ENCODE measurements at places on chromosomes 1 and 21.

- DNase-seq, result no peak
Measured at GRCh38 chr1:221719278-221719597, 22.7 kb downstream of the DUSP10 start.

- DNase-seq, result no peak
Measured at GRCh38 chr21:43917515-43918384, 52.7 kb downstream of the AGPAT3 start.

DNA sequence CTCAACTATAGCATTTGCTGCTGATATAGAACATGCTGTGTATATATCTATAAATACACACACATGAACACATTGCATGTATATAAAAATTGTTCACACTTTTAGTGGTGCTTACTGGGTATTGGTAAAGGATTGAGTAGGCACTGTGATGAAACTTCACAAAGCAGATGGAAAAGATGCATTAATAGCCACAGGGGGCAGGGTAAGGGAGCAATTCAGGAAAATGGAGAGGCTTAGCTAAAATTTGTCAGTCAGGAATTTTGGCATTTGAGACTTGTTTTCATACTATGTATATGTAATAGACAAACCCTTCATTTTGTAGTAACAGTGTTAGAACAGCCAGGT is 633 bp upstream of the PPFIA4 start:
- DNase-seq, result no peak

DNA sequence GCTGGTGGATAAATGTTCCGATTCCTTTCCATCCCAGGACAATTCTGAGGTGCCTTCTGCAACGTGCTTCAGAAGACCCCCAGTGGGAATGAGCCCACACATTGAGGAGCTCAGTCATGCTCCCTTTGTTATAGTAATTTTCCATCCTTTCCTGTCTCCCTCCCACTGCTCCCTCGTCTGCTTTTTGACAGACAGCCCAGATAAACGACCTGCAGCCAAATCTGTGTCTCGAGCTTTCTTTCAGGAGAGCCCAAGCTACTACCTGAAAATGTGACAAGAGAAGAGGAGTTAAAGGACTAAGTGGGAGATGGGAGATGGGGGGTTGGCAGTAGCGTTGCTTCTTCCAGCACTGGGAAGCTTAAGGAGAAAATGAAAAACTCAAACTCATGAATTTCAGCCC is 65.9 kb upstream of the LRRN2 start:
- DNase-seq, result no peak

DNA sequence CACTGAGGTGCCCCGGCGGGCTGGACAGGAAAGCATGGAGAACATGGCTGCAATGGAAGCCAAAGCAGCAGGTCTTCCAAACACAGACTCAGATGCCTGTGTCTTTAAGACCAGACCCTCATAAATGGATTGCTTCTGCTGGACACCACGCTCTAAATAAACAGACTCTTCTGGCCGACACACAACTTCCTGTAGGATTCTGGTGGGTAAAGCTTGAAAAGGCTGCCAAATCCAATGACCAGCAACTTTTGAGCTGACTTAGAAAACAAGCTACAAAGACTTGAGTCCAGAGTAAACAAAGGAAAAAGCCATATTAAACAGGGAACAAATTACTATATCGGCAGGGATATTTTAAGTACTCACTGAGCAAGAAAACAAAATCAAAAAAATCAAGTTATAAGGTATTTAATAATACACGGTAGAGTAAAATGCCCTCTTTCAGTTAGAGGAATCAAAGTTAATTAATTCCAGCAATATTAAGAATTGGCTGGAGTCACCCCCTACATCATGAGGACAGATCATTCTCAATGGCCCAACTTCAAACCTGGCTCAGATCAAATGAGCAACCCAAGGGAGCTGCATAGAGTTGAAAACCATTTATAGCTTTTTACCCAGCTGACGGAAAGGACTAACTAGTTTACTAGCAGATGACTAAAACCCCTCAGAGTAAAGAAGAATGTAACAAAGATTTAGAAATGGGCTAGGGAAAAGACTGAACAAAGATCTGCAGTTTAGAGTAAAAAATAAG is 102.4 kb downstream of the TGFBR3 start:
- no peak for DNase-seq

- no peak for DNase-seq
Measured at GRCh38 chr1:185069202-185069772, 23.9 kb downstream of the RNF2 start.

DNA sequence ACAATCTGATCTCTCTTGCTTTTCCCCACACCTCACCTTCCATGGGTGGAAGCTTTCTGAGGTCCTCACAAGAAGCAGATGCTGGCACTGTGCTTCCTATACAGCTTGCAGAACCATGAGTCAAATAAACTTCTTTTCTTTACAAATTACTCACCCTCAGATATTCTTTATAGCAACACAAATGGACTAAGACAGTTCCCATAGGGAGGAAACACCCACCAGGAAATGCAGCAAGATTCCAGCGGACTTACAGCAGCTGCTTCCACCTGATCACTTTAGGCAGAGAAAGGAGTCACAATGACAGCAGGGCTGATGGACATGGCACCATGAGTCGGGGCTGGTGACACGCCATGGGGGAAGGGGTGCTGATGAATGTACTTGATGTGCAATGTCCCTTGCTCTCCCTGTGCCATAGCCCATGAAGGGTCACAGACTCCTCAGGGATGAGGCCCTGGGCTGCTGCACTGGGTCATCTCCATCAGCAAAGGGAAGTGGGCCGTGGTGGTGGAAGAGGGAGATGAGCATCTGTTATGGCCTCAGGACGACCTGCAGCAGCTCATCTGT is 53.9 kb downstream of the PRSS38 start:
- no peak for DNase-seq

DNA sequence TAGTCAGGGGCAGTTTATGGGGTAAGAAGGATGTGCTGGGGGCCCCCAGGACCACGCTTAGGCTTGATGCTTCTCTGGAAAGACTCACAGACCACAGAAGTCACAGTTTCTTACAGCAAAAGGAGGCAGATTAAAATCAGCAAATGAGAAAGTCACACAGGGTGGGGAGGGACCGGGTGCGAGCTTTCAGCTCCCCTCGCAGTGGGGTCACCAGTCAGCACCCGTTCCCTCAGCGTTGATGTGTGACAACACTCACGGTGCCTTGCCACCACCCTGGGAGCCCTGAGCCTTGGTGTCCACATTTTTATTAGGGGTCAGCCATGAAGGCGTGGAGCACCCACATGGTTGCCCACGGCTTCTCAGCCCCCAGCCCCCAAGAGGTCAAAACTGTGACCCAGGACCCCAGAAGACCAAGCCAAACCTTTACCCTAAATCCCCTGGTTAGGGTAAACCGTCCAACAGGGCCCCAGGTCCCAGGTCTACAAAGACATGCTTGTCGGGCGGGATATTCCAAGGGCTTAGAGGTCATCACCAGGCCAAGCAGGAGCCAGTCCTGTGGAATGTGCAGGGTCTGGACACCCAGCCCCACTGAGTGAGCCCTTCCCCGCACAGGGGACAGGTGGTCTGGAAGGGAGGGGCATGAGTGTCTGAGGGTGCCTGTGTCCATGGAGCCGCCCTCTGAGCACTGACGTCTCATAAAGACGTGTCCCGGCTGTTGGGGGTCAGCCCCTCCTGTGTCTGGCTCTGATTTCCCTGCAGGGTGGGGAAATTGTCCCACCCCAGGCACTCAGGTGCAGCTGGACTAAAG is 64.5 kb upstream of the ABCG1 start:
- no peak for DNase-seq

DNA sequence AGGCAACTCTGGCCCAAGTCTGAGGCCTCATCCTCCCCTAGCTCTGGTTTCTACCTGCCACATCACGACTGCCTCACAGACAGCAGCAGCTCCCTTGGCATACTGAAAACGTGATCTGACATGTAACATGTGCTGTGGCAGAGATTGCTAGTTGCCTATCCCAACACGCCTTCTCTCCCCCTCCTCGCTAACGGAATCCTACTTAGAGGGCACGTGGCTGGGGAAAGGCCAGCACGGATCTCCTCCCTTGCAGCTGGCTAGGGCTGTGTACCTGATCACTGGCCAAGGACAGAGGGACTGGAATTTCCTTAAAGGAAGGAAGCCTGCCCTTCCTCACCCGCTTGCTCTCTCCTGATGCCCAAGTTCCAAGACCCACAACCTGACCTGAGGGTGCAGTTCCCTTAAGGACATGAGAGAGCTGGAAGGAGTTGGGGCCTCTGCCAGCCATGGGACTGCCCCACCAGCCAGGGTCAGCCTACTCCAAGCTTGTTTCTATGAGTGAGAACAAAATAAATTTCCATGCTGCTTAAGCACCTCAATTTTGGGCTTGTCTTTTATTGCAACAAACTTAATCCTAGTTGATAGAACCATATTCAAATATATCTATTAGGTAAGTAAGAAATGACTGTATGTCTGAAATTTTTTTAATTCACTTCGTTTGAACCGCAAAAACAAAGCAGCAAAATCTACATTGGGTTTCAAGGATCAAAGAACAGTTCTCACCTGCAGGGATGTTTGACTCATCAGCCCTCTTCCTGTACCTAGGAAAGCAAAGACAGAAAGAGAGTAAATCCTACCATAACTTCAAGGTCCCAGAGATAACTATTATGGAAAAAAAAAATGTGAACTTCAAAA is 7.2 kb downstream of the SETD4 start:
- DNase-seq, result no peak

GRCh38 chr1:6614929-6615785 is 1.6 kb downstream of the PHF13 start:
- DNase-seq, result no peak

GRCh38 chr1:201252944-201253371 is 30.3 kb upstream of the PKP1 start:
- no peak for DNase-seq

DNA sequence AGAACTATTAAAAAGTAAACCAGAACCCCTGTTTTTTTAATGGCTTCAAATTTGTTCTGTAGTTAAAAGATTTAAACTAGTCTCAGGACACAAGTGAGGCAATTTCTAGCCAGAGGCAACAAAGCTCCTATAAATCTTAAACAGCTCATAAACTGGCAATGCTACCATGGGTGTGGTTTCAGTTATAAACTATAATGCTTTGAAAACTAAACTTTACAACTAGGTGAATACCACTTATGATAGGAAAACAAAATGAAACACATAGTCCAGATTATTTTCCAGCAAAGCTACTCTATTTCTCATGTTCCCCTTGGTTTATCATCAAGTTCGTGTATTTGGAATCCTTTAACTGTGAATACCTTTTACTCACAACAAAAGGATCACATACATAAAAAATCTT is 282.5 kb downstream of the VAV3 start:
- DNase-seq, result no peak

- no peak for DNase-seq
Measured at GRCh38 chr1:59041646-59042277, 255.1 kb upstream of the FGGY start.

- DNase-seq, result no peak
Measured at GRCh38 chr1:31788825-31789256, 24.7 kb upstream of the ADGRB2 start.

DNA sequence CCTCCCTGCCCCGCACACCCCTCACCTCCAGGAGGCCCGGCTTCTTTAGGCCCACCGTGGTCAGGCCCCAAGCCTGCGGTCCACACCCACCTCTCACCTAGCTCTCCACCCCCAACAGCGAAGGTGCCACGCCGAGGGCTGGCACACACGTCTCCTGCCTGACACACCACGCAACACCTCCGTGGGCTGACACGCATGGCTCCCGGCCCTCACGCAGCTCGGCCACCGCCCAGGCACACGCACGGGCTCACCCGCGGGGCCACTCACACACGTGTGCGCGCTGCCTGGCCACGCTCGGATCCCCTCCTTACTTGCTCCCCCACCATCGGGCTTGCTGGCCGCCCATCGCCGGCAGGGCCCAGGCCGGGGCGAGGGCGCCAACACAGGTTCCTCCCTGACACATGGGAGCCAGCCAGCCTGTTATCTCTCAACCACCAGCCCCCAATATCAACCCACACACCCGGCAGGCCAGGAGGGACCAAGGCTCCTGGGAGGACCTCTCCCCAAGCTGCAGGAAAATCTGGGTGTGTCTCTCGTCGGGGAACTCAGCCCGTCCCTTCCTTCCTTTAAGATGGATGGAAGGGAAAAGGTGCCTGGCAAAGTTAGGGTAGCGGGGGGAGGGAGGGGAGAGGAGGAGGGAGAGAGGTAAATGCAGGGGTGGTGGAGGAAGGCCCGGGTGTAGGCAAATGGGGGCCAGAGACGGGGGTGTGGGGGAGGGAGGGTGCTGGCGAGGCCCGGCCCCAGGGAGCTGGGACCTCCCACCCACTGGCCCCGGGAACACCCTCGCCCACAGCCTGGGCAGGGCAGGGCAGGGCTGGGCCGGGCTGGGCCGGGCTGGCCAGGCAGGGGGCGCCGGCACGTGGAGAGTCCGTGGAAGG is 546 bp downstream of the ELOVL1 start:
- peak; percentile 48 for DNase-seq

GRCh38 chr1:94244816-94245215 is 7.4 kb upstream of the ARHGAP29 start:
- DNase-seq, result no peak

GRCh38 chr1:52098139-52098871 is 42.2 kb downstream of the BTF3L4 start:
- DNase-seq, result no peak

GRCh38 chr1:235586413-235586812 is 63.2 kb downstream of the GNG4 start:
- DNase-seq, result no peak

DNA sequence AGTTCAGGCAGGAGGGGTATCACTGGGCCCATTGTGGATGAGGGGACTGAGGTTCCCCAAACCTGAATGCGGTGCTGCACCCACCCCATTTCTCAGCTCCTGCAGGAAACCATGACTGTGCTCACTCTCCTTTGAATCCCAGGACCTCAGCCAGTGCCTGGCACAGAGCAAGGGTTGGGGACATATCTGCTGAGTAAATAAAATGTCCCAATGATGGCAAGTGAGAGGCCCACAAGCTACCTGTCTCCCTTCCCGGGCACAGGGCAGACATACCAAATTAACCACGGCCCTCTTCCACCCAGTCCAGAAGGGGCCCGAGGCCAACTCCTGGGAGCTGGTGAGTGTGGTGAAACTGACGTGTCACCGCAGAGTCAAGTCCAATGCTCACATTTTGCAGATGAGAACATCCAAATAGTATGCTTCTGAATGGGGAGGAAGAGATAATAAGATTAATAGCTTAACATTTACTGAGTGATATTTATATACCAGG is 97.6 kb downstream of the EPHB2 start:
- no peak for DNase-seq

GRCh38 chr1:38139738-38140487 is 93.3 kb upstream of the POU3F1 start:
- DNase-seq, result no peak

DNA sequence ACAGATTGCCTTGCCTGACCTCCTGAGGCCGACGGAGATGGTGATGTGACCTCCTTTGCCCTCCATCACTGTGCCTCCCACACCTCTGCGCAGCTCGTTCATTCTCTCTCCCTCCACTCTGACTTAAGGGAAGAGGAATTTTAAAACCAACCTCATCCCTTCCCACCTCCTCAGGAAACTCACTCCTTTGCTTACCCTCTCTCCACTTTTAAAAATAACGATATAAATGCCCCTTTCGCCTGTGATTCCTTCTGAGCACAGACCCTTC is 21.2 kb downstream of the LRRN2 start:
- DNase-seq, result no peak

GRCh38 chr1:237269938-237270337 is 228.0 kb downstream of the RYR2 start:
- DNase-seq, result no peak

- DNase-seq, result no peak
Measured at GRCh38 chr1:117201808-117202207, 8.9 kb downstream of the VTCN1 start.
